T-helper 9 cell (primary cell): ENCODE measurements at places on chromosomes 12 and 14.

- peak; percentile 62 for DNase-seq
Observed at GRCh38 chr12:116533343-116534251, 25.6 kb upstream of the MAP1LC3B2 start.

DNA sequence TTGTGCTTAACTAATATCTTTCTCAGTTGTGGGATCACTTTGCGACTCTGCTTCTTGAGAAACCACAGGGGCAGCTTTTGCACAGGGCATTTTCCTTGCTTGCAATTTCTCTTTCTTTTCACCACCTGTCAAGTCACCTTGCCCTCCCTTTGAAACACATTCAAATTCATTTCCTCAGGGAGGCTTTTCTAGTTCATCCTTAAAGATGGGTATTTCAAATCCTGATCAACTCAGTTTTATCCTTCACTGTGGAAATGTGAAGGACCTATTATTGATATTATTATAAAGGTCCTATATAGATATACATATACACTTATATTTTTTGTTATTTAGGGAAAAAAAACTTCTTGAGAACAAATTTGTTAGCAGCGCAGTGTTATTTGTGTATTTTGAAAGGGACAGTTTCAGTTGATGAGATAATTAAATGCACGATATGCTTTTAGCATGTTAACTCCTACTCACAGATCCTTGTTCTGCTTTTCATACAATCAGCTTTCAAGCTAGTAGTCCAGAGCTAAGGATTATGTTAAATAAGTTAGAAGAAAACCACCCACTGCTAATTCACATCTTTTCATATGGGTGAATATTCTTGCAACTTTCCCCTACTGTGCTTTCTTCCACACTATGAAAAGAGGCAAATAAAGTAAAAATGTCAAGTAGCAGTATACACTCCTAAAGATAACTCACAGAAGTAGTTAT lies 501.4 kb upstream of the RGS6 start:
- no peak for DNase-seq

GRCh38 chr14:26204728-26205479 lies 392.9 kb downstream of the NOVA1 start:
- no peak for DNase-seq

- no peak for DNase-seq
Observed at GRCh38 chr12:67211494-67211893, 57.7 kb upstream of the CAND1 start.

DNA sequence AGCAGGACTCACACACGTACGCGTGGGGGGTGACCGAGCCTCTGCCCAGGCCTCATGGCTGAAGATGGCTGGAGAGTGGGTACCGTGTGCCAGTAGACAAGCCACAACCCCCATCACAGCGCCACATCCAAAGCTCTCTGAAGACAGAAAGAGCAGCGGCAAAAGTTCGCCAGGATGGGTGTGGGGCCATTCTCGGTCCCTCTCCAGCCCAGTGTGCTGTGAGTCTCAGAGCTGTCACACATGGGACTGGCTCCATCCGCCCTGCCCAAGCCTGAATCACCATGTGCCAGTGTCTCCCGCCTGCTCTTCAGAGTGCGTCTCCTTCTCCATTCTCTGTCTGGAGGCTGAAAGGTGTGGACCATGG lies 5.7 kb downstream of the TMEM179 start:
- no peak for DNase-seq

GRCh38 chr12:67268335-67268895 lies 743 bp upstream of the CAND1 start:
- DNase-seq, result peak; percentile 69

DNA sequence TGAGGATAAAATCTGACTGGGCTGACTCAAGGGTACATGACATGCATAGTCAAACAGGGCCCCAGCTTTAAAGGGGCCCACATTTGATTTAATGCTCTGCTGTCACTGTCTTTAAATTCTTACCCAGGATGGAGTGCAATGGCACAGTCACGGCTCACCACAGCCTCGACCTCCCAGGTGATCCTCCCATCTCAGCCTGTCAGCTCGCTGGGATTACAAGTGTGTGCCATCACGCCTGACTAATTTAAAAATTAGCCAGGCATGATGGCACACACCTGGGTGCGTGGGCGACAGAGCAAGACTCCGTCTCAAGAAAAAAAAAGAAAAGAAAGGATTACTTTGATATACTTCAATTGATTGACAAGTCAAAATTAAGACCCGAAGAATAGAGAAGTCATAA lies 9.2 kb upstream of the PLBD1 start:
- no peak for DNase-seq

DNA sequence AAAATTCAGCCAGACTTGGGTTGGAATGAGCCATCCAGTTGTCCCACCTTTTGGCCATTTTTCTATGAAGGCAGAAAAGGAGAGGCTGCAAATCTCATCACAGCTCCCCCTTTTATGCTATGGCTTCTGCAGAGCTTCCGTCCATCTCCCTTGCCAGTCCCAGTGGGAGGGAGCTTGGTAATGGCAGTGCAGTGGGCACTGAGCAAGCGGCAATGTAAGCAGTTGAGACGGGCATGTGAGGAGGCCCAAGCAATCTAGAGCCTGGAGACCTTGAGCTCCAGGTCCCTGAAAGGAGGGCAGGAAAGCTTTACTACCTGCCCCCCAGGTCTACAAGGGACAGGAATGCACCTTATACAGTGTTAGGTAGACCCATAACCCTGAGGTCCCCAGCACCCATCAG lies 73.1 kb downstream of the CRACR2A start:
- no peak for DNase-seq

GRCh38 chr14:76273346-76273745 lies 102.6 kb upstream of the ESRRB start:
- DNase-seq, result no peak

DNA sequence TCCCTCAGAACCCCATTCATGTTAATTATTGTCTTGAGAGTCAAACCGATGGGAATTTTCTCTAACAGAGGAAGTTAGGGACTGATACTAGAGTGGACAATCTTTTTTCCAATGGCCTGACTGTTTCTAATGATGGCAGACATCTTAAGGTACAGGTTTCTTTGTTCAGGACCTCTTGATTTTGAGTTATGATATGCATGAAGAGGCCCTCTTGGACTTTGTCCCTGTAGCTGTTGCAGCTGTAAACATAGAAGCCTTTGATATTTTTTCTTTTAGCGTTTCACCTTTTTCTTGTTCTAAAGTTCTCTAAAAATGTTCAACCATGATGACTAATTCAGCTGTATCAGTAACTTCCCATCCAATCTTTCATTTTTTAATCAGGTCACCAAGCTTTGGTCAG lies 53.0 kb downstream of the LGR5 start:
- no peak for DNase-seq

GRCh38 chr12:29610473-29611170 lies 113.1 kb upstream of the OVCH1 start:
- DNase-seq, result no peak

DNA sequence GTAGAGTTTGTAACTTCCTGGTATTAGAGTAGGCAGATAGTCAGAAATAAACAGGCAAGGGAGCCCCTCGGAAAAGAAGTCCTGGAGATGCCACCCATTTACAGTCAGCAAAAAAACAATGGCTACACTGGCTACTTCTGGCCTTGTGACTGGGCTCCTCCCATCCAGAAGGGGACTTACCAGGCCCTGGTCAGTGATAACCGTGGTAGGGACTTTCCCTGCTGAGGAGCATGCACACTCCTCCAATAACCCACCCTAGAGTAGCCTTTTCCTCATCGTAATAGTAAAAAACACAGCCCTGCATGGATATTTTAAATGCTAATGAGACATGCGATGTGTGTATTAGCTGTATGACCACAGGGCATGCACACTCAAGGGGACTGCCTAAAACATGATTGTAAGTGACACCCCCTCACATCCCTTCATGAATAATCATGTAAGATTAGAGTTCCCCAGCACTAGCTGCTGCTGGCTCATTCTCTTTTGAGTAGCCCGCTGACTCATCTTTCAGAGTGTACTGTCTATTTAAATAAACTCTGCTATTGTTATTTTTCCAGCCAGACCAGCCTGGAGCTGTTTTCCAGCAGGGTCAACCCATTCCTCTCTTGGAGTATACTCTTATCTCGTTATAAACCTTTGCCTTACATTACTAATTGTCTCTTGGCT lies 413.8 kb upstream of the TMTC1 start:
- DNase-seq, result no peak

DNA sequence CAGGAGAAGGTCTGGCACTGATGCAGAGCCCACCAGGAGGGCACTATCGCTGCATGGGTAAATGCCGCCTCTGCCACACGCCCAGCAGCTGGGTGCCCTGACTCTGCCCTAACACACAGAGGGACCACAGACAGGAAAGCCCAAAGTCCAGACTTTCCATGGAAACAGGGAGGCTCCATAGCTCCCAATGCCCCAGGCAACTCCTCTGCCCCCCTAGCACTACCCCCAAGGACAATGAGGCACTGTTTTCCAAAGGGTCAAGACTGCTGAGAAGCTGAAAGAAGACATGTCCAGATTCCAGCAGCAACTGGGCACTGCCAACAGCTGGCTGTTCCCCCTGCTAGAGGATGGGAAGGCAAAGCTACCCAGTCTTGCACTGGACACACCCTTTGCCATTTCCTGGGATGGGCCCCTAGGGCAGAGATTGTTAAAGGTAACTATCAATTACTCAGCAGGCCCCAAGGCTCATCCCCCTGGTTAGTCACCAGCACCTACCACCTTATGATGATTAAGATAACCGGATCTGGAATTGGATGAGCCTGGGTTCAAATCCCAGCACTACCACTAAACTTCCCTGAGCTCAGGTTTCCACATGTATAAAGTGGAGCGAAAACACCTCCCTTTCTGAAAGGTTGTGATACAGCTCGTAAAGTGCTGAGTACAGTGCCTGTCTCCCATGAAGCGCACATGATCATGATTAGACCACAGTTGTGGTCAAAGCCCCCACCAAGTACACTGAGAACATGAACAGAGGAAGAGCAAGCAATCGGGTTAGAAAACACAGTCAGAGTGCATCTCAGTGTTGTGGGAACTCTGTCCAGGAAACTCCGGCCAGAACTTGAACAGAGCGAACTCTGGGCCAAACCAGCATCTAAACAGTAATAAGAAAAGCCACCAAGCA lies 3.3 kb downstream of the PXN start:
- no peak for DNase-seq

- no peak for DNase-seq
Observed at GRCh38 chr14:80426683-80427082, 215.4 kb upstream of the DIO2 start.

- DNase-seq, result no peak
Observed at GRCh38 chr12:41509271-41510055, 321.3 kb downstream of the PDZRN4 start.

DNA sequence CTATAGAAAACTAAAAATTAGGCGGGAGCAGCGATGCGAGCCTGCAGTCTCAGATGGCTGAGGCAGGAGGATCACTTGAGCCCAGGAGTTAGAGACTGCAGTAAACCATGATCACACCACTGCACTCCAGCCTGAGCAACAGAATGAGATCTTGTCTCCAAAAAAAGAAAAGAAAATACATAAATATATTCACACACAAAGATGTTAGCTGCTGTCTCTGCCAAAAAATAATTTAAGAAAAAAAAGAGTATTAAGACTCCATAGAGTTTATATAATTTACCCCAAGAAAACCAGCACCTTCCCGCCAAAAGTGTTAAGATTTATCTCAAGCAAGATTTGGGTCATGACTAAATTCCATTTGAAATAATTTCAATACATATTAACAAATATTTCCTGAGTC lies 102.6 kb downstream of the MED13L start:
- DNase-seq, result no peak

DNA sequence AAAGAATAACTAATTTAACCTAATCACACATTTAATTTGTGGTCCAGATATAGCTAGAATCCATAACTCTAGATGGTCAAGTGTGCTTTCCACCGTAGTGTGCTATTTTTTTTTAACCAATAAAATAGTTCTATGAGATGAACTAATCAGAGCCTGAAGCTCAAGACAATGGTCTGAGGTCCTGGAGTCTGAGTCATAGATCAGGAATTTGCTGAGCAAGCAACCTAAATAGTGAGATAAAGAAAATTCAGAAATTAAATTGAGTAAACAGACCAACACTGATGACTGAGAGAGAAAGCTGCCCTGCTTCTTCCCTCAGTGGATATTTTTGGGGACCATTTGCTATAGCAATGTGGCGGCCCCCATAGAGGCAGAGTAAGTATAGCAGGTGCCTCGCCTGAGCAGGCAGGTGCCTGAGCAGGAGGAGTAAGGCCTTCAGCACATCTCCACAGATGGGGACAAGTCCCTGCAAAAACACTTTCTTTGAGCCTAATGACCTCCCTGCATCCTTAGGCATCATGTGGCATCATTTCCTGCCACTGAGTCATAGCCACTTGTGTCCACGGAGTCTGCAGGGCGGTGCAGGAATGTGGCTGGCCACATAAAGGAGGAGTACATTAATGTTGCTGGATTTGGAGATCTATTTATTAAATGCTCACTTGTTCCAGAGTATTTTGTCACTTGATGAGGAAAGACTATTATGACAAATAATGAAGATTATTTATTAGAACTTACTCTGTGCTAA lies 13.9 kb upstream of the CLEC4E start:
- DNase-seq, result no peak

DNA sequence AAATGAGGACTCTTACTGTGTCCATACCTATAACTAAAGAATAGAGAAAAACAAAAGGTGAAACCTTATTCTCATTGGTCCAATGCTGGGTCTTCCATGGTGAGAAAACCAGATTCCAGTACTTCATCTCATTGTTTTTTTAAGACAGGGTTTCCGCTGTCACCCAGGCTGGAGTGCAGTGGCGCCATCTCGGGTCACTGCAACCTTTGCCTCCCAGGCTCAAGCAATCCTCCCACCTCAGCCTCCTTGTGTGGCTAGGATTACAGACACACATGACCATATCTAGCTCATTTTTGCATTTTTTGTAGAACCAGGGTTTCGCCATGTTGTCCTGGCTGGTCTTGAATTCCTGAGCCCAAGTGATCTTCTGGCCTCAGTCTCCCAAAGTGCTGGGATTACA lies 13.3 kb downstream of the RBM23 start:
- DNase-seq, result no peak

GRCh38 chr12:75177997-75178396 lies 31.6 kb downstream of the KCNC2 start:
- DNase-seq, result no peak

- no peak for DNase-seq
Observed at GRCh38 chr12:42677461-42677860, 87.9 kb upstream of the PRICKLE1 start.

- no peak for DNase-seq
Observed at GRCh38 chr12:46674129-46674528, 151.7 kb downstream of the SLC38A4 start.

DNA sequence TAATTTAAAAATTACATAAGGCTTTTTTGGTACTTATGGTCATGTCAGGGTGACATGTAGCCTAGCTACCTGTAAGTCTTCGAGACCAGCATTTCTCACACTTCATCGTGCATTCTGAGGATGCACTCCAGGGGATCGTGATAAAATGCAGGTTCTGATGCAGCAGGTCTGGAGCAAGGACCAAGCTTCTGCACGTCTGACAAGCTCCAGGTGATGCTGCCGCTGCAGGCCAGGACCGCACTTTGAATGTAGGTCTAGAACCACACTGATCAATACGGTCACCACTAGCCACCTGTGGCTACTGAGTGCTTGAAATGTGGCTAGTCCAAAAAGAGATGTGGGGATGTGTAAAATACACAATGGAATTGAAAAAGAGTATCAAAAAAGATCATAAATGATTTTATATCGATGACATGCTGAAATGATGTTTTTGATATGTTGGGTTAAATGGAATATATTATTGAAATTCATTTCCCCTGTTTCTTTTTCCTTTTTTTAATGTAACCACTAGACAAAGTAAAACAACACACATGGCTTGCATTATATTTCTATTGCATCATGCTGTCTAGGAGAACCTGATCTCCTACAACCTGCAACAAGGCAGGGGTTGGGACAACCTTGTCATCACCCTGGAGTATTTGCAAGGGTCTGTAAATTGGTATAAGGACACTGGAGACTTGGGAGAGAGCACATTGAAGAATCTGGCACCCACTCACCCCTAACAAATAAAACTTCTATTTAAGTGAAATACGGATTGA lies 142.4 kb downstream of the DPF3 start:
- DNase-seq, result no peak
